Left colon (tissue), 2 donors: ENCODE measurements at places on chromosomes 1 and 21.
A peak's percentile ranks its signal among the peaks of the same experiment; 100 is the strongest.

DNA sequence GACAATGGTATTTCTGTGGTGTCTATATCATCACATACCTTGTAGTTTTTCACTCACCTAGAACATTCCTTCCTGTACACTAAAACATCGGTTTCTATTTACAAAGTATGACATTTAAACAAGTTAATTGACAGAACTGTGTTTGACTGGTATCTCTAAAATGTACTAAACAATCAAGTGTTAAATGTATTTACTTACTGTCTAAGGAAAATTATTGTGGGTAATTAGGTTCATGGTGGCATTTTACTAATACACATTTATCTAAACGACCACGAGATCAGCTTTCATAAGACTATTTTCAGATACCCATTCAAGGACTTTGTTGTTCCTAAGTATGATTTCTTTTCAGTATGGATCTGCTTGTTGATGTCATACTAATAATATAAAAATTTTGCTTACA is 115.2 kb downstream of the ADGRL2 start:
- no peak for DNase-seq

DNA sequence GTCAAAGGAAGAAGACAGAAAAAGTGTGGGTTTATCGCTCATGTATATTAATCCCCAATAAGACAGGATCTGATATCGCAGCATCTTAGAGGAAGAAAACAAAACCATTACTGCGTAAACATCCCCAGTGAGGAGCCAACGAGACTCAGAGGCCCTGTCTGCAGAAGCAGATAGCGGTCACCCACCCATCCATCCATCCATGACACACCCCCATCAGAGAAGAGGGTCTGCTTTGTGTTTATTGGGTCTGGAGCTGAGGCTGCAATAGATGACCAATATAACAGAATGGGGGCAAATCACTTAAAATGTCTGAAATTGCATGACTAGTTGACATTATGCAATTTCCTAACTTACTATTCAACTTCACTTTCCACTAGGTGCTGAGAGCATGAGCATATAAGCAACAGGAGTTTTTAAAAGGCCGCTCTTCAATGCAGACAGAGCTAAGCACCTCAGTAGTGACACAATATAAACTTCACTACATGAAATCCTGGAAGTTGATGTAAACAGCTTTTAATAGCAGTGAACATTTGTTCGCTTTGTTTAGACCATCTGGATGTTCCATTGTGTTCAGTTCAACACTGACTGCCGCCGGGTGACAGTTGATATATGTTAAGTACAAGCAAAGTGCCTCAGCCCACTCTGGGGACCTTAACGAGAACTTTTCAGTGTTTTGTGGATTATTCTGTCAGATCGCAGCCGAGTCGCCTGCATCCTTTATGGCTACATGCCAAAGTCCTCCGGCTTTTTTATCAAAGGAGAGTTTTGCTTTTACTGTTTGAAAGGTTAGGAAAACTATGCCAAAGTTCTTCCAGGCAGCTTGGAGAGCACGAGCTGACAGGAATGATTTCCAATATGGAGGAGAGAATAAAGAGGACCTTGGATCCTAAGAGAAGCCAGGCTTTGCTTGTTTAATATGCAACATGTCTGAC is 167.5 kb downstream of the ZNF281 start:
- DNase-seq, result peak; percentile 7

GRCh38 chr1:46689897-46690296 is 18.2 kb downstream of the TEX38 start:
- DNase-seq, result no peak

DNA sequence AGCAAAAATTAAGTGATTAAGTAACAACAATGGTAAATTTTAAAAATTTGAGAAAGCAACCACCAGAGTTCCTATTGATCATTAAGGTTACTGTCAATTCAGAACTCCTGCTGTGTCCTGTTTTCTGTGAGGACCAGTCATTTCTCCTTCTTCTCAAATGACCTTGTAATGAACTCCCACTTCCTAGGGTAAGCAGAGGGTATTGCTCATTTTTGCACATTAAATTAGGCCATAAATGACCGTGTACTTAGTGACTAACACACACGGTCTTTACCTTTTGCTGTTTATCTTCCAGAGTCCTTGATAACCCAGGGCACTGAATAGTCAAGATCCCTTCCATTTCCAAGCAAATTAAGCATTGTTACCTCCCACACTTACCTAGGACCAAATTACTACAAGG is 227.5 kb upstream of the LYPLAL1 start:
- no peak for DNase-seq

- DNase-seq, result peak; percentile 72
Measured at GRCh38 chr1:228459091-228459993, 27.8 kb upstream of the RNF187 start.

GRCh38 chr1:19329188-19329587 is 17.1 kb downstream of the SLC66A1 start:
- no peak for DNase-seq

- DNase-seq, result peak; percentile 46
Measured at GRCh38 chr1:200035956-200036618, 8.6 kb downstream of the NR5A2 start.

GRCh38 chr1:185049670-185050069 is 4.3 kb downstream of the RNF2 start:
- no peak for DNase-seq

DNA sequence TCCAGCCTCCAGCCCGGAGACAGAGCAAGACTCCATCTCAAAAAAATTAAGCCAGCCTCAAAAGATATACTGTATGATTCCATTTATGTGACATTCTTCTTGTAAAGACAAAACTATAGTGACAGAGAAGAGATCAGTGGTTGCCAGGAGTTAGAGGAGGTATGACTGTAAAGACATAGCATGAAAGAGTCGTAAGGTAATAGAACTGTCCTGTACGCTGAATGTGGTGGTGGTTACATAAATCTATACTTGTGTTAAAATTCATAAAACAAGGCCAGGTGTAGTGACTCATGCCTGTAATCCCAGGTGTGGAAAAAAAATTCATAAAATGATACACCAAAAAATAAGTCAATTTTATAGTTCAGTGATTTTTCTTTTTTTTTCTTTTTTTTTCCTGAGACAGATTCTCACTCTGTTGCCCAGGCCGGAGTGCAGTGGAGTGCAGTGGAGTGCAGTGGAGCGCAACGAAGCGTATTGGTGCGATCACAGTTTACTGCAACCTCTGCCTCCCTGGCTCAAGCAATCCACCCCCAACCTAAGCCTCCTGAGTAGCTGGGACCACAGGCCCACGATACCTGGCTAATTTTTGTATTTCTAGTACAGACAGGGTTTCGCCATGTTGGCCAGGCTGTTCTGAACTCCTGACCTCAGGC is 84.9 kb upstream of the CXADR start:
- DNase-seq, result no peak

DNA sequence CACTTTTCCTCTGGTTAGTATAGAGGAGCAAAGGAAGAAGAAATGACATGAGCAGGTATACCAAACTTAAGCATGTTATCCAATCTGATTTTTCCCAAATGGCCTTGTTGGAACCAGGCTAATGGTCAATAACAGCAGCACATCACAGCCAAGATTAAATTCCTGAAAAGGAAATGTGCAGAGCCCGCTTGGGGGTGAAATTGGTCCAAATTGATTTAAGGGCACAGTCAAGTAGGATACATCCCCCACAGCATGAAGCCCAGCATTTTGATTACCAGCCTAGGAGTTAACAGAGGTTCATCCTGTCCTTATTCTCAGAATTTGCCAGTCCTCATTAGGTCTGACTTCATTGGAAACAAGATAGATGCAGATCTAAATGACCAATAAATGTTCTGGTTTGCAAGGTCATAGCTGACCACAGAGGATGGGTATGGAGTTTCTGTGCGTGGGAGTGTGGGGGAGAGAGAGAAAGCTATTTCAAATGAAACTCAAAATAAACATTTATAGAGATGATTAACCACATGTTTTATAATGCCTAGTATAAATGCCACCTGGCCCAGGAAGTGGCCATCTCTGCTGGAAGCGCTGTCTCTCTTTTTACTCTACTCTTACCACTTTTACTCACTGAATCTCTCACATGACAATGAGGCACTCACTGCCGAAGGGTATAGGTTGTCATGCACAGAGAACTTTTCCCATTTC is 38.7 kb downstream of the RGS5 start:
- DNase-seq, result no peak
